ENCODE measurements at places on chromosomes 4 and X.

DNA sequence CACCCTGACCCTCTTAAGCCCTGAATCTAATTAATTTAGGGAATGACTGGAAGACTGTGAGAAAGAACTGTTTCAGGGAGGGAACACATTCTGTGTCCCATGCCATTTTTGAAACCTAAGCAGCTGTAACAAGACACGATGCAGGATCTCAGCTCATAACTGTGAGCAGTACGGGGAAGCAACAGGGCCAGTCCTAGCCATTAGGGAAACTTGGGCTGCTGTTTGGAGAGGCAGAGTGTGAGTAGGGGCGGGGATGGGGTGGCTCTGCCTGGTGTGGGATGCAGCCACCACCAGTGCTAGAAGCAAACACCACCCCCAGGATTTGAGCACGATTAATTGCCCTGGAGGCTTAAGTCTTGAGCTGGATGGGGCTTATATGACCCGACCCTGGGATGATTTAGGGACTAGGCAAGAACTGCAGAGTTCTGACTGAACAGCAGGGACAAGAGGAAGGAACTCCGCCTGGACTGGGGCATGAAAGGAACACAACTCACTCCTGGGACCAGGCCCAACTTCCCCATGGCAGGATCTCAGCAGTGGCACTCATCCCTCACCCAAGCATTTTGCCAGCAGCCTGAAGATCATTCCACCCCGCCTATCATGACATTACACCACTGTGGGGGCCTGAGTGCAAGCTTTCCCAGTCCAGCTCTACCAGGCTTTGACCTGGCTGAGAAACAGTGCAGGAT is 43.1 kb downstream of the ATRX start:
- DNase-seq = no peak

DNA sequence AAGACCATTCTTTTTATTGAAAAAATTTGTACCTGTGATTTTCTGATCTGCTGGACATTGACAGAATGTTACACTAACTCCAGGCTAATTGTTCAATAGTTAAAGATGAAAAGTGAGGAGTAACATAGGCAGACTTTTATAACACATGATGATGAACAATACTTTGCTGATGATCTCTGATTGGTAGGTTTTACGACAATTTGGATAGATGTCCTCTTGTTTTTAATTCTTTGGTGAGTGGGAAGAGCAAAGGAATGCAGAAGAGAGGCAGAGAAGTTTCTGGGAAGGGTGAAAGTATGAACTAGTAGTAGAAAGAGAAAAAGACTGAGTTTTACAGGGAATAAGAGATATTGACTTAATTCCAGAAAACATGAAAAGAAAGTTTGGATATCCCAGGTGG is 267.3 kb upstream of the HAND2 start:
- DNase-seq = no peak

DNA sequence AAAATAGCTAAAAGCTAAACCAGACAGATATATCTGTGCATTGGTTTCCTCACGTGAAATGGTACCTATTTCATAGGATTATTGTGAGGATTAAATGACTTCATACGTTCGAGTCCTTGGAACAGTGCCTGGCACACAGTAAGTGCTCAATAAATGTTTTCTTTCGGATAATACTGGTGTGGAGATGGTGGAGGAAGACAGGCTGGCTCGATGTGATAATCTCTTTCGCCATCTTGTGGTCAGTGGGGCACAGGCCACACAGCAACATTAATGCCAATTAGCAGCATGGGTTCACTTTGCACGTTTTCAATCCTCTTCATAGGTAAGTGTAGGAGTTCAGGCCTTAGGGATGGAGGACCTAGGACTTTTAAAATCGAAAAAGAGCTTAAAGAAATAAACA is 9.3 kb downstream of the PAGE4 start:
- no peak for DNase-seq

DNA sequence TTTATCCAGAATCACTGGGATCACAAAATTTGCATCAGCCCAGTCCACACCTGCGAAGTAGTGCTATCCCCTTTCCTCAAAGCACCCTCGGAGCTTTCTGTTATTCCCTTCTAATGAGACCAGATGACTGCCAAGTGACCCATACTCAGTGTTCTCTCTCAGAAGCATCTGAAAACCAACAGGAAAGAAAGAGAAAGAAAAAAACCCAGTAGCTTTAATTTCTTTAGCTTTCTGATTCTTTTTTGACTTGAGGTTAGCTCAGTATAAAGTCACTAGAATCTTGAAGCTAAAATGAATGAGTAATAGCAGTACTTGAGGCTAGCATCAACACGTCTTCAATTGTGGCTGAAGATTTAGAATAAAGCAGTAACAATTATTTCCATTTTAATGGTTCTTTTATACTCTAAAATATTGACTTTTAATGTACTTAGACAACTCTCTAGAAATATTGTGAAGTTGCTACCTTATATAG is 124.4 kb downstream of the ANK2 start:
- no peak for DNase-seq

GRCh38 chr4:19416146-19416545 is 835.6 kb upstream of the SLIT2 start:
- no peak for DNase-seq

DNA sequence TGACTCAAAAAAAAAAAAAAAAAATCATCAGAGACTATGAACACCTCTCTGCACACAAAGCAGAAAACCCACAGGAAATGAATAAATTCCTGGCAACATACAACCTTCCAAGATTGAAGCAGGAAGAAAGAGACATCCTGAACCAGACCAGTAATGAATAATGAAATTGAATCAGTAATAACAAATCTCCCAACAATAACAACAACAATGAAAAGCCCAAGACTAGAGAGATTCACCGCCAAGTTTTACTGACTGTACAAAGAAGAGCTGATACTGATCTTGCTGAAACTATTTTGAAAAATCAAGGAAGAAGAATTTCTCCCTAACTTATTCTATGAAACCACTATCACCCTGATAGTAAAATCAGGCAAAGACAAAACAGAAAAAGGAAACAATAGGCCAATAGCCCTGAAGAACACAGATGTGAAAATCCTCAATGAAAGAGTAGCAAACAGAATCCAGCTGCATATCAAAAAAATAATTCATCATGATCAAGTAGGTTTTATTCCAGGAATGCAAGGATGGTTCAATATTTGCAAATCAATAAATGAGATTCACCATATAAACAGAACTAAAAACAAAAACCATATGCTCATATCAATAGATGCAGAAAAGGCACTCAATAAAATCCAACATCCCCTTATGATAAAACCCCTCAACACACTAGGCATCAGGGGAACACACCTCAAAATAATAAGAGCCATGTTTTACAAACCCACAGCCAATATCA is 31.0 kb upstream of the PLK4 start:
- DNase-seq = no peak

DNA sequence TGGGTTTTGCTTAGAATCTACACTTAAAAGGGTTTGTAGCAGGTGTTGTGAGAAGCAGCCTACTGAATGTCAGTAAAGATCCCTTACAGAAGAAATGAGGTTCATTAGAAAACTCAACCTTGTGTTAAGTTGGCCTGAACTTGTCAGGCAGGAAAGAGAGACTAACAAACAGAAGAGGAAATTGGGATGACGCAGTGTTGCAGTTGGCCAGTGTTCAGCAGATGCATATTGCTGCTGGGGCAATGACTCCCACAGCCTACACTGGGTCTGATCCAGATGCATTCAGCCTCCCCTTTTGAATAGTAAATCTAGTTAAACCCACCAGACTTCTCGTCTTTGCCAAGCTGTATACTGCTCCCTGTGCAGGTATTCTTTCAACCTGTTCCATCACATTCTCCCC is 409.4 kb downstream of the UBE2NL start:
- DNase-seq = no peak

- DNase-seq = no peak
These were observed 47.7 kb downstream of the FGFRL1 start for GRCh38 chr4:1058997-1059665.

DNA sequence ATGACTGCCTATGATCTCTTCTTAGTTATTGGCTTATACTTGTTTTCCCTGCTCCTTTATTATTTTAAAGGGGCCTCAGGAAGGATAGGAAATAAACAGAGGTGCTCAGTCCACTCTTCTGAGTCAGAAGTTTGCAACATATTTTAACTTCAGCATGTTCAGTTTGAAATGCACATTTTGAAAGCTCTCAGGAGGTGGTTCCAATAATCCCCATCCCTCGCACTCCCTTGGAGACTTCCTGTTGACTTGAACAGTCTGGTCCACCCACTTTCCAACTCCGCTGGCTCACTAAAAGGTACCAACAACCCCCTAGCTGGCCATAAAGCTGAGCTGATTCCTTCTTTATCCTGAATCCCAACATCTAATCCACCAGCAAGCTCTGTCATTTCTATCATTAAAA is 78.3 kb upstream of the DUSP21 start:
- no peak for DNase-seq

DNA sequence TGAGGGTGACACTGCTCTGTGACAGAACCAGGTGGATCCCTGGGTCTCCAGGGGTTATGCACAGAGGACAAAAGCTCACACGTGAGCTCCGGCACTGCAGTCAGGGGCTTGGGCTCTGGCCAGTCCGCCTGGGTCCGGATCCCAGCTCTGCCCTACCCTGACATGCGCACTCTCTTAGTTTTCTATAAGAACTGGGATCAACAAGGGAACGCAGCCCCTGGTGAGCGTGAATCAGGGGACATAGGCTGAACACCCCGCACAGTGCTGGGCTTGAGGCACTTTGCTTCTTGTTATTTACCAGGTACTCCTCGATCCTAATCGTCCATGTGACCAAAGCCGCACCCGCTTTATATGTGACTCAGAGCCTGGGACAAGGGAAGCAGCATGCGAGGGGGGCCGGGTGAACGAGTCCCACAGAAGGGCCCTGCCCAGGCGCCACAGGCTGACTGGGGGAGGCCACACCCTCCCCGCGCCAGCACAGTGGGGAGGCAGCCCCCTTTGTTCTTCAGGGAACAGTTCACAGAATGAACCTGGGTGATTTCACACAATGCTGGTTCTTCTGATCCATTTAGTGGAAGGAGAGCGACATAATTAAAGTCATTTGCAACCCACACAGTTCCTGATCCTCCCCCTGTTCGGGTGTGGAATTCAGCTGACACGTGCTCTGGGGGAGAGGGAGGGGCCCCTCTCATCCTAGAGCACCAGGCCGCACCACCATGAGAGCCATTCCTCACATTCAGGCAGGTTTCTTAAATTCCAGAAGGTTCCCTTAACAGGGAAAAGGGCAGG is 55.5 kb downstream of the WFS1 start:
- no peak for DNase-seq

GRCh38 chr4:101262683-101263082 is 84.6 kb downstream of the PPP3CA start:
- DNase-seq = no peak

DNA sequence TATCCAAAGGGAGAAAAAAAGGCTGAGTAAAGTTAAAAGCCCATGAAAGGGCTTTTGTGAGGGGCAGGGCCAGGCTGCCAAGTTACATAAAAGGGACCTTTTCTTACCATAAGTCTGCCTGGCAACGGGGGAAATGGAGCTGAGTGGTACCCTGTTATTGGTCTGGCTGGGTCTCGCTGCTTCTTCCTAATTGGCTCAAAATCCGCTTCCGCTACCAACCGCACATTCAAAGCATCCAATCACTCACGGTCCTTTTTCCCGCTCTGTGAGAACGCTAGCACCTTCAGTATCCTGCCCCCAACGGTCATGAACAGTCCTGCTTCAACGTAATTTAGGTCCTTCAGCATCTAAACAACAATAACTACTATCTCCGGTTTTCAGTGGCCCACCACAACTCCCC is 611 bp downstream of the TEX11 start:
- no peak for DNase-seq

DNA sequence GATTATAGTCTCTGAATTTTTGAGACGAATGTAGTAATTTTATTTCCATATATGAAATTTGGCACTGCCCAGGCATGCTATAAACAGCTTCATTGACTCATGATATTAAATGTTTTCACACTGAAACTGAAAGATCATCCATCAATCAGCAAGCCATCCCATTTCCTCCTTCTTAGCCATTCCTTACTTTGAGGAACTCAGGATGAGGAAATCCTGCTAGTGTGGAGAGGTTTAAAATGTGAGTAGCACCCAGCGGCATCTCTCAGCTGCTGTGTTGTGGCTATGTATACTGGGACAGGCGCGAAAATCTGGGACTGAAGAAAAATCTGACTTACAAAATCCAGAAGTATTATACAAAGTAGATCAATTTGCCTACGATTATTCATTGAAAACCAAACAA is 52.1 kb downstream of the PTCHD1 start:
- DNase-seq = no peak

DNA sequence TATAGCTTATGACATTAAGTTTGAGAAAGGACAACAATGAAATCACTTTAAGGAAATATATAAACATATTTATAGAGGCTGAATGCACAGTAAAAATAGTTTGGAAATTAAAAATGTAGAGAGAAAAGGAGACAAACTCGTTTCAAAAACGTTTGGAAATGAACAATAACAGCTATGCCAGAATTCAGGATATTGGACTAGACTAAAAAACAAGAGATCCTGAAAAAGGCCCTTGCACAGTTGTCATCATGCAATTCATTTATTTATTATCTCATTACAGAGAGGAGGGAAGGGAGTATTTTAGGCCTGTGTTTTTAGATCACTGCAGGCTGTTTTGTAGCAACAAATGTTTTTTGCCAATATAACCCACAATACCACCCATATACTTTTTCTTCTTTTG is 527.2 kb downstream of the ADGRL3 start:
- DNase-seq = no peak

All from activated CD8-positive, alpha-beta memory T cell treated with anti-CD3 and anti-CD28 coated beads for 1 hour (primary cell).